Thoracic aorta (tissue), 2 donors: ENCODE measurements at places on chromosomes 4 and X.

DNA sequence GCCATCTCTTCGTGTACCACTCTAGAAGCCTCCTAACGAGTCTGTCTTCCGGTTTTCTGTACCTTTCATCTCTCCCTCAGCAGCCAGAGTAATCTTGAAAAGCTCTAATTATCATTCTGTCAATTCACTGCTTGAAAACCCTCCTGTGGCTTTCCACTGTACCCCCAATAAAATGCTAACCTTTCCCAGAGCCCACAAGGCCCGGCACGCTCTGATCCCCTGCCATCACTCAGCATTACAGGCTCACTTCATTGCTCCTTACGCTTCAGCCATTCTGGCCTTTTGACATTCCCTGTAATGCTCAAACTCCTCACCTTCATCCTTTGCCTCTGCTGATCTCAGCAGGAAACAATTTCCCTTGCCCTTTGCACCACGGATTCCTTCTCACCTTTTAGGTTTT lies 112.9 kb downstream of the ARHGAP10 start:
- no peak for DNase-seq

DNA sequence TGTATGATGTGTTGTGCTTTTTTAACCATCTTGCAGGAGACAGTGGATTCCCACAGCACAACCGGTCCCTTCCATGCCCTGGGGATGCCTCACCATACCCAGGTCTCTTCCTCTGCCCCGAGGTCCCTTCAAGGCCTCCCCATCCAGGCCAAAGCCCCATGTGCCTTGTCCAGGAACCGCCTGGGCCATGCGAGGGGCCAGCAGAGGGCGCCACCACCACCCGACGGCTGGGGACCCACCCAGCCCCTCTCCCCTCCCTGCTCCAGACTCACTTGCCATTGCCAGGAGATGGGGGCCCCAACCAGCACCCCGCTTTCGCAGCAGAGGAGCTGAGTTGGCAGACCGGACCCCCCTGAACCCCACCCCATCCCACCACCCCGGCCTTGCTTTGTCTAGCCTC lies 485.5 kb downstream of the TRAM1L1 start:
- no peak for DNase-seq

GRCh38 chr4:22196551-22196950 lies 248.0 kb upstream of the KCNIP4 start:
- no peak for DNase-seq

DNA sequence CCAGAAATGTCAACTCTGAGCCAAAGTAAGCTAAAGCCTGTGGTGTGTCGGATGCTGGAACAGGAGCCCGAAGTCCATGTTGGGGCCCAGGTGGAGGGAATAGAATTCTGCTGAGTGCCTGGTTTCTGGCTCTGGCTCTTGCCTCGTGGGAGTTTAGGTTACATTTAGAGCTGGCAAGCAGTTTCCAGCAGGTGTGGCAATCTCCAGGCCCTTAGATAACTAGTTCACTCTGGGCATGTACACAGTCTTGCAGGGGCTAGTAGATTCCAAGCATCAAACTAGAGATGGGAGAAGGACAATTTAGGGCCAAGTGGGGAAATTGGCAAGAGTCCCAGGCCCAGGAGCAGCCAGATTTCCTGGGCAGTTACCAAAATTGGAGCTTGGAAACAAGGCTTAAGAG lies 56.3 kb upstream of the STOX2 start:
- DNase-seq: no peak

DNA sequence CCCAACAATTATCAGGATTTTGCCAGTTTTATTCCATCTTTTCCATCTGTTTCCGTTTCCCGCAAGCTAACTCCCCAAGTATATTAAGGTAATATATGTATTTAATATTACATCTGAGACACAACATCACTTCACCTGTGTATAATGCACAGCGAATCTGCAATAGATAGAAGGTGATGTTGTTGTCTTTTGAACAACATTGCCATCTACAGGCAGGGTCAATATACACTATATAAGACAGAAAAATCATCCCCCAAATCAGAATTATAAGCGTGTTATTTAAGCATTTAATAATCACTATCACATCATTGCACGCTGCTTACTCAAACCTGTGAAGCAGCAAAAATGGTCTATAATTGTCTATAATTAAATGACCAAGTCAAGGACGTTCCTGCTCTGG lies 1115.5 kb downstream of the NLGN4X start:
- DNase-seq: no peak

DNA sequence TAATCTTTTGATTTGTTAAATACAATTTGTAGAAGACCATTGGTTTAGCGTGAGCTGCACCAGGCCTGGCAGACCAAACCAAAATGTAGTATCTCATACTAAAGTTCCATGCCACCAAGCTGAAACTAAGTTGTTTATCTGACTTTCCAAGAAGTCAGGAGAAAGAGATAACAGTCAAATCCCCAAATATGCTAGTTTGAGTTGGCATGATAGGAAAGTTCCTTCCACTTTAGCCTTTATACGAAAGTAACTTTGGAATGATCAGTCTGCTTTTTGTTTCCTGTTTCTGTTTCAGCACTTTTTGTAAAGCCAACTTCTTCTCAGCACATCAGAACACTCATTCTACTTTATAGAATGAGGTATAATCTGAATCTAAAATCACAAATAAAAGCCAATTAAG lies 449.2 kb downstream of the GRXCR1 start:
- DNase-seq: no peak

DNA sequence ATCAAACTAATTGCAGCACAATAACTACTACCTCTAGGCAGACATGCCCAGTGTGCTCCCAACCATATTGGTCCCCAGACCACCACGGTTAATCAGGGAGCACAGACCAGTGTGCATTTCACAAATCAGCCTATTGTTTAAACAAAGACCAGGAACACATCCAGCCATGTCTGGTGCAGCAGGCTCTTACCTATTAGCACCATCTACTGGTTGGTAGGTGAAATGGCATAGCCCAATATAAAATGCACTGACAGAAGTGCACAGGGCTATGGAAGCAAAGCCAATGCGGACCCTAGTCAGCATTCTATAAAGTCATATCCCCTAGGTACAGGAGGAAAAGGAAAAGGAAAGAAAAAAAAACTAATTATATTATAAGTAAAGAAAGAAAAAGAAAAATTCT lies 15.5 kb upstream of the CYLC1 start:
- no peak for DNase-seq

- no peak for DNase-seq
These were observed 6.2 kb downstream of the CLCN3 start for GRCh38 chr4:169626331-169627282.

- no peak for DNase-seq
These were observed 90.3 kb downstream of the CXXC4 start for GRCh38 chr4:104404361-104404760.

- DNase-seq: no peak
These were observed 641.4 kb downstream of the TRIML1 start for GRCh38 chr4:188780686-188781085.

GRCh38 chr4:82240410-82240809 lies 133.4 kb downstream of the HNRNPD start:
- no peak for DNase-seq

DNA sequence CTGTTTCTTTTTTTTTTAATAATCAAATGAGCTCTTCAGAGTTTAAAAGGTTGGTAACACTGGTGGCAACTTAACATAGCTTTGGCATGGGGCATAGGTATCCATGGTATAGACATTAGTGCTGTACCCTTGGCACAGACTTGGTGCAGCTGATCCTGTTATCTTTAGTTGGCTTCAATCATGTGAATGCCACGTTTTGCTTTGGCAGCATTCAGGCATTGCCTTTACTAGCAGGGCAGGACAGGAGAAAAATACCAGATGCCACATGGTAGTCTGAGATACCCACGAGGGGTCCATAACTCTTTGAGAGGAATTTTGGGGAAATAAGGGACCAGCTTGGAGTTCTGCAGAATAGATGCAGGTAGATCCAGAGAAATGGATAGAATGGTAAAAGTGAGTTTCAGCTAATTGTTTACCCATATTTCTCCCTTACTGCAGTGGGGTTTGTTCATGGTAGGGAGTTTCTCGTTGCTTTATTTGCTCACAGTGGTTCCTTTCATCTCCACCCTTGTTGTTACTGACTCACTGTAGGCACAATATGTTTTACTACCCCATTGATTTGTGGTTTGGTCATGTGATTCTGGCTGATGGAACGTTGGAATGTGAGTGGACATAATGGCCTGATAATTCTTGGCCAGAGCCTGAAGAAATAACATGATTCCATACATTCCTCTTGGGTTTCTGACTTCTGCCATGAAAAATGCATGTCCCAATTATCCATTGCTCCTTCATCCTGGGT lies 342.7 kb downstream of the GLUD2 start:
- no peak for DNase-seq

GRCh38 chr4:112213091-112213490 lies 18.5 kb upstream of the AP1AR start:
- DNase-seq: no peak

DNA sequence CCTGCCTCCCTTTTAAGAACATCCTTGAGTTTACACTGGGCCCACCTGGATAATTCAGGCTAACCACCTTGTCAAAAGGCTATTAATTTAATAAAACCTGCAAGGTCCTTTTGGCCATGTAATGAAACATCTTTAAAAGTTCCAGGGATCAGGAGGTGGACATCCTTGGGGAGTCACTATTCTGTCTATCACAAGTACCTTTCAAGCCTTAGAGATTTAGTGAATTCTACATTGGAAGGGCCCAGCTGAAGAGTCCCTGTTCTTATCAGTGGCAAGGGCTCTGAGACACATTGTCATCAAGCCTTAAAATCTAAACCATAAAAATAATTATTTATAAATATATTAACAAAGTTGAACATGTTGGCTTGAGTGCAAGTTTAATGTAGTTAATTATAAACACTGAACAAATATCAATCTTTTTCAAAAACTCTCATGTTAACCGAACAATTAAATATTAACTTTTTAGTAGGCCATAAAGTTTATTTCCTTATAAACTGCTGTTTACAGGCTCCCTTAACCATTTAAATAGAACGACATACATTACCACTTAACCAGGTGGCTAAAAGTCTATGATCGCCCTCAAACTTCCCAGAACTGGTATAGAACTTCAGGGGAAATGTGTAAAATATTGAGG lies 104.4 kb upstream of the CBR4 start:
- DNase-seq: no peak

- DNase-seq: no peak
These were observed 72.2 kb upstream of the MXD4 start for GRCh38 chr4:2333916-2334644.

- DNase-seq: no peak
These were observed 137.1 kb upstream of the TBL1X start for GRCh38 chrX:9327747-9328145.

GRCh38 chr4:69718396-69719271 lies 41.8 kb downstream of the SULT1B1 start:
- DNase-seq: no peak

DNA sequence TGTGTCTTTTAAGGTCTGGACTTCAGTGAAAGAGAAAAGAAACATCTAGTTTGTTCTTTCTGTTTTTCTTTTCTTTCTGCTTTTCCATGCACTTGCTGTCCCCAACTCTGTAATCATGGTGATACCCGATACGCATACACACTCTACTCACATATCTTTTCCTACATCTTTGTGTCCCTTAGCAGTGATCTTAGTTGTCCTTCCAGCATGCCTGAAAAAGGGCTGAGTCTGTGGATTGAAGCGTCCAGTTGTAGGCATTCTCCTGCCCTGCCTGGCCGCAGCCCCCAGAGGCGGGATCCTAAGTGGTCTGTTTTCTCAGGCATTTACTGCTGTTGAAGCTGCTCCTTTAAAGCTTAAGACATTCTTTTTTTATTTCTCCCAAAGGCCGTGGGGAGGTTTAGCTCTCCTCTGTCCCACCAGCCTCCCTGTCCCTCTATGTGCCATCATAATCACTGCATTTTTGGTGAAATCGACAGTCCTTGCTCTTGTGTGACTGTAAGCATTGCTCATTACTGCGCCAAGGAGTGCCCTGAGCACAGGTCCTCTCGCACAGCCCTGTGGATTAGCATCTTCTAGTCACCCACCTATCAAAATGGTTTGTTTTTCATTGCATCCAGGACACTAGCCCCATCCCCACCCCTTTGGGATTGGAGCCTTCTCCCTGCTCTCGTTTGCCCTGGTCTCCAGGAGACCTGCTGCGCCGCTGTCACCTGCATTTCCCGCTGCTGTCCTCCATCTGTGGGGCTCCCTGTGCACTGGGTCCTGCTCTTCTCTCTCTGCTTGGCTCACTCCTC lies 4.4 kb downstream of the RGS12 start:
- no peak for DNase-seq

GRCh38 chr4:28723371-28723770 lies 1862.7 kb downstream of the STIM2 start:
- DNase-seq: no peak

DNA sequence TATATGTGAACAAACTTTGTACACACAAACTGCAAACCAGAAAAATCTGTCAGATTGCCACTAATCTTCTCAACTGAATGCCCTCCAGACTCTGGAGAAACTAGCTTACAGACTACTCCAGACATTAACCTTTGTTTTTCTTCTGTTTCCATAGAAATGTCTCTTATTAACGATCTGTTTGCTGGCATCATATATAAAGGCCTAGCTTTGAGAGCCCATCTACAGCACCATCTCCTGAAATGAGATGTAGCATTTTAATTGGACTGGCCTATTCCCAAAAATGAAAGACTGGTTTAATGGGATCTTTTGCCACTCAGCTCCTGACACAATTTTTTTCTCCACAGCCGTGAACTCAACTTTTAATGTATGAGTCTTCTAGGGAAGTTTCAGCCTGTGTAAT lies 266.0 kb upstream of the IL1RAPL1 start:
- DNase-seq: no peak

DNA sequence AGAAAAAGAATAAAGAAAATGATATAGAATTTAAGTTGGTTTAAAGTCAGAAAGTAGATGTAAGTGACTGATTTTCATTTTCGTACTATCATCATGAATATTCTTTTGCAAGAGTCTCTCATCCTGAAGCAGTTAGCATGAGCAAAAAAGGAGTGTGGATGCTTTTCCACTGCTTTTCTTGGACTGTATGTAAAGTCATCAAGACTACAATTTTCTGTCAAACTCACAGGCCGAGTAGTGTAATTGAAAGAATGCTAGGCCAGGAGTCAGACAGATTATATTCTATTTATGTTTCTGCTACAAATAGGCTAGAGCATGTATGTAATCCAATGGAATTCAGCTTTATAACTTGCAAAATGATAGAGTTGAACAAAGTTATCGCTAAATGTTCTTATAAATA lies 197.1 kb upstream of the SPOCK3 start:
- no peak for DNase-seq

DNA sequence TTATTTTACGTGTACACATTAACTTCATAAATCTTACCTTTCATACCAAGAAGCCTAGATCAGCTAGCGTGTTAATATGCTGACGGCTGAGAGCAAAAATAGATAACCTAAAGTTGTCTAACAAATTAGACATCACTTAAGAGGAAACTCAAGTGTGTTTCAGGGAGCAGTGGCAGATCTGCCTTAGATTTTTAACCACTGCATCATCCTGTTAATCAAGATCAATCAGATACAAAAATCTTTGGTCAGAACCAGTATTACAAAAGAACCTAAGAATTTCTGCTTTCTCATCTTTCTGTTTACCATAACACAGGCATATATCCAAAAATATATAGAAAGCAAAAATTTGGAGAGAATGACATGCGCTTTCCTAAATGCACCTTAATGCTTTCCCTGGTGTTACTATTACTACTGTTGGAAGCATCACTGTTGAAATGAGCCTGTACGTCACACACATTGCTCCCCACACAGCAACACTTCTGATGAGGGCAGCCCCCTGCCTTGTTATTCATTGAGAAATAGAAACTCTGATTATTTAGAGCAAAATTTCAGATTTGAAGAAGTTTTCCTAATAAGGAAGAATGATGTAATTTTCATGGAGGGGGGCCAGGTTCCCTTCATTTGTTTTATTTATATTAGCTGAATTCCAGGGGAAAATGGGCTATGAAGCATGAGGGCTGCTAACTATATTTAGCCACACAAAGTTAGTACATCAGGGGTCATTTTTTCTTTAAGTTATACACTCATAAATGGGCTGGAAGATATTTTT lies 152.3 kb downstream of the CBR4 start:
- no peak for DNase-seq
